ENCODE measurements at places on chromosomes 2 and 18. TPM values are rescaled to one million over a fixed set of nuclear protein-coding genes. Genes with fewer than 3 reads are reported as not detected.

DNA sequence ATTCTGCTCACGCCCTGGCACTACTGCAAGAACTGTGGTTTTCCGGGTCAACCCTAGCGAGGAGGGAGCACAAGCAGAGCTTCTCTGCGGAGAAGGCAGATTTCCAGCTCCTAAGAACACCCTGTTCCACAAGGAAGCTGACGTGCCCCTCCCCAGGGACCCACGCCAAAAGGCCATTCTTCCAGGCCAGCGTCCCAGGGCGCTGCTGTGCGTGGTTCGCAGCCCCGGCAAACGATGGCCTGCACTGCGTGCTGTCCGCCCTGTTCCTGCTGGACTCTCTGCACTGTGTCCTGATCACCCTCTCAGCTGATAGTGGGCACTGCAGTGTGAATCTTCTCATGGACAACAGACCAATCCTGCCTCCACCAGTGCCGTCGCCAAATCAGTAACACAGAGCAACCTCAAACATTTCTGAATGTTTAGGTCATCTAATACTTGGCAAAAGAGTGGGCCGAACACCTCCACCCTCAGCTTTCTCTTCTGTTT is 49.1 kb downstream of the ADI1 start:
- peaks cover 95% of the 10 kb centered on the region for H3K36me3 ChIP-seq
- no peak overlapping the region for H3K4me3 ChIP-seq
- no peaks in the 10 kb centered on the region for H3K27me3 ChIP-seq
- peak overlapping the region; percentile 75 for H3K27ac ChIP-seq
- peaks cover 5% of the 10 kb centered on the region for H3K4me1 ChIP-seq
- no peak for DNase-seq

DNA sequence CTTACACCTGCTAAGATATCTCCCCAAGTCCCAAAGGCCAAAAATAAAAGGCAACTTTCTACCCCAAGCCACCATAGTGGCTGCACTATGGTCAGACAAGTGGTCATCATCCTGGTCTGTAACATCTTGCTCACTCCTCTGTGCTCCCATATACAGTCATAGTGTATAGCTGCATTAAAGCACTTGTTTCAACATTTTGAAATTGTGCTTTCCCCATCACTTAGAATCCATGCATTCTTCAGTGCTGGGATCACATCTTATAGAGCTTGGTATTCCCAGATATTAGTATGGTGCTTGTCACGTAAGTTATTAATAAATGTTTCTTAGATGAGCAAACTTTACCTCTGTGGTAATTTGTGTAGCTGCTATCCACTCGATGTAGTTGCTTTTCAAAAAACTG is 40.4 kb upstream of the CDC42EP3 start:
- no peak overlapping the region for H3K4me3 ChIP-seq
- H3K27ac ChIP-seq = peak overlapping the region; percentile 48
- peaks cover 14% of the 10 kb centered on the region for H3K4me1 ChIP-seq
- no peak for DNase-seq

- DNase-seq = no peak
- H3K27ac ChIP-seq = no peak overlapping the region
- no peak overlapping the region for H3K4me3 ChIP-seq
Measured at GRCh38 chr2:17625446-17625845, 85.0 kb downstream of the VSNL1 start.

Gene TNFRSF11A
- 8.9 TPM for total RNA-seq

GRCh38 chr18:33665641-33666040 is 87.6 kb downstream of the ASXL3 start:
- no peaks in the 10 kb centered on the region for H3K36me3 ChIP-seq
- no peak for DNase-seq
- H3K27ac ChIP-seq = no peak overlapping the region
- no peak overlapping the region for H3K4me3 ChIP-seq
- no peaks in the 10 kb centered on the region for H3K27me3 ChIP-seq
- no peaks in the 10 kb centered on the region for H3K4me1 ChIP-seq

GRCh38 chr2:219648176-219648575 is 20.7 kb downstream of the SLC4A3 start:
- no peak for DNase-seq
- H3K27me3 ChIP-seq = peaks cover 34% of the 10 kb centered on the region
- no peak overlapping the region for H3K27ac ChIP-seq
- no peaks in the 10 kb centered on the region for H3K36me3 ChIP-seq

DNA sequence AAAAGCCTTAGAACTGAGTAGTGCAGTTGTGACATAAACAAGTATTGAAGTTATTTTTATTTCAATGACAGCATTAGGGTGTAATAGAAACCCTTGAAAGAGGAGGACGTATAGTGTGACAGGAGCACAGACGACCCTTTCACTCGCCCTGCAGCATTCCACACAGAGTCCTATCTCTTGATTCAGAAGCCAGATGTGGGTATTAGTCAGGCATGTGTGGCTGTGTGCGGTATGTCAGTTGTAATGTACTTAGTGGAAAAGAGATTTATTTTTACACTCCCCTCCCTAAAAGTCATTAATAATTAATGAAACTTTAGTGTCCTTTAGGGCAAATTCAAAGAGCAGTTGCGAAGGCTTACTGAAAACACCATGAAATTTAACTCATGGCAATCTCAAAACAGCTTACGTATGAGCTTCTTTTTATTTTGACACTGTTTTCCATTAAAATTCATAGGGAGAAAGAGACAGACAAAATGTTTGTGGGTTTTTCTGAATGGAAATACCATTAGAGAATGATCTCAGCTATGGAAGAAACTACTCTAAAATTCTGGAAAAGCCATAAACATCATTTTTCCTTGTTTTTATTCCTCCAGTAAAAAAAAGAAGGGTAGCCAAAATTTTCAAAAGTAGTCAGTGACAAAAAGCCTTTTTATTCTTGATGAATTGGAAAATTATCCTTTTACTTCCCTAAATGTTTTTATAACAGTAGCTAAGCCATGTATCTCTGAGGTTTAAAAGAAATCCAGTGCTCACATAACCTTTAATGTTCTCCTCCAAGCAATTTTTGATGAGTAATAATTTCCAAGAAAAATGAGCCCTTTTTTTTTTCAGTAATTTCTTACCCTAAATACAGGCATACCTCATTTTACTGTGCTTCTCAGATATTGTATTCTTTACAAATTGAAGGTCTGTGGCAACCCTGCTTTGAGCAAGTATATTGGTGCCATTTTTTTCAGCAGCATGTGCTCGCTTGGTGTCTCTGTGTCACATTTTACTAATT is 84.0 kb upstream of the DSEL start:
- no peak overlapping the region for H3K27ac ChIP-seq
- H3K4me1 ChIP-seq = no peaks in the 10 kb centered on the region
- no peak overlapping the region for H3K4me3 ChIP-seq
- DNase-seq = no peak
- H3K27me3 ChIP-seq = no peaks in the 10 kb centered on the region

- H3K4me3 ChIP-seq = no peak overlapping the region
- H3K36me3 ChIP-seq = no peaks in the 10 kb centered on the region
- H3K27me3 ChIP-seq = no peaks in the 10 kb centered on the region
- DNase-seq = no peak
- no peaks in the 10 kb centered on the region for H3K4me1 ChIP-seq
Measured at GRCh38 chr2:7929281-7929680, 752.6 kb upstream of the ID2 start.

GRCh38 chr2:222522082-222522481 is 97.7 kb downstream of the SGPP2 start:
- no peaks in the 10 kb centered on the region for H3K36me3 ChIP-seq
- H3K27ac ChIP-seq = no peak overlapping the region
- no peak for DNase-seq
- H3K4me3 ChIP-seq = no peak overlapping the region
- H3K27me3 ChIP-seq = no peaks in the 10 kb centered on the region
